Stimulated activated CD4-positive, alpha-beta T cell treated with anti-CD3 and anti-CD28 coated beads, Interleukin-12 subunit alpha, Interleukin-12 subunit beta, amount 100 ng/mL, for 48 hours (primary cell): ENCODE measurements at places on chromosomes 5 and 9.
A peak's percentile ranks its signal among the peaks of the same experiment; 100 is the strongest.

- DNase-seq, result no peak
Observed at GRCh38 chr5:15008921-15009320, 137.3 kb upstream of the ANKH start.

- peak; percentile 37 for DNase-seq
Observed at GRCh38 chr9:14428781-14429230, 114.9 kb upstream of the NFIB start.

DNA sequence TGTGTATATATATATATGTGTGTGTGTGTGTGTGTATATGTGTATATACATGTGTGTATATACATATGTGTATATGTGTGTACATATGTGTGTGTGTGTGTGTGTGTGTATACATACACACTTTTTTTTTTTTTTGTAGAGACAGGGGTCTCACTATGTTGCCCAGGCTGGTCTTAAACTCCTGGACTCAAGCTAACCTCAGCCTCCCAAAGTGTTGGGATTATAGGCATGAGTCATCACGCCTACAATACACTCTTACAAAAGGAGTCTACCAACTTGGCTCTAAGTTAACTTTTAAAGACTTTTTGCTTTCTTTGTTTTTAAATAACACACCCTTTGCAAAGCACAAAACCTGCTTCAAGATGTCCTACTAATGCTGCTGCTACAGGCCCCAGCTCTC is 2.1 kb downstream of the C9orf78 start:
- DNase-seq, result no peak

DNA sequence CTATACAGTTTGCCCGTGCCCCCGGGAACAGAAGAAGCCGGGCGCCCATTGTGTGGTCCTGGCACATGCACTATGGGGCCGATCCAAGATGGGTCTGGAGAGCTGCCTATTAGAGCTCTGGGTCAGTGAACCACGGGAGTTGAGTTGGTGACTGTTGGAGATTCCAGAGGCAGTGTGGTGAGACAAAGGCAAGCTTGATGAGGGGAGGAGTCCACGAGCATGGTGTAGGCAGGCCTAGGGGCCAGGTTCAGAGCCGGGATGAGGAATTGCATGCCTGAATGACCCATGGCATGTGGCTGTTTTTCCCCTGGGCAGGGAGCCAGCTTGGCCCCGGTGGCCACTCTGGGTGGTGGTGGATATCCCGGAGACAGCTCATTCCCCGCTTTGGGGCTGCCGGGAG is 84.4 kb upstream of the STC2 start:
- DNase-seq, result no peak
